ENCODE measurements at places on chromosomes 7 and 10.
A peak's percentile ranks its signal among the peaks of the same experiment; 100 is the strongest.

- DNase-seq, result no peak
These were observed 250.6 kb downstream of the DOCK4 start for GRCh38 chr7:111955616-111956015.

DNA sequence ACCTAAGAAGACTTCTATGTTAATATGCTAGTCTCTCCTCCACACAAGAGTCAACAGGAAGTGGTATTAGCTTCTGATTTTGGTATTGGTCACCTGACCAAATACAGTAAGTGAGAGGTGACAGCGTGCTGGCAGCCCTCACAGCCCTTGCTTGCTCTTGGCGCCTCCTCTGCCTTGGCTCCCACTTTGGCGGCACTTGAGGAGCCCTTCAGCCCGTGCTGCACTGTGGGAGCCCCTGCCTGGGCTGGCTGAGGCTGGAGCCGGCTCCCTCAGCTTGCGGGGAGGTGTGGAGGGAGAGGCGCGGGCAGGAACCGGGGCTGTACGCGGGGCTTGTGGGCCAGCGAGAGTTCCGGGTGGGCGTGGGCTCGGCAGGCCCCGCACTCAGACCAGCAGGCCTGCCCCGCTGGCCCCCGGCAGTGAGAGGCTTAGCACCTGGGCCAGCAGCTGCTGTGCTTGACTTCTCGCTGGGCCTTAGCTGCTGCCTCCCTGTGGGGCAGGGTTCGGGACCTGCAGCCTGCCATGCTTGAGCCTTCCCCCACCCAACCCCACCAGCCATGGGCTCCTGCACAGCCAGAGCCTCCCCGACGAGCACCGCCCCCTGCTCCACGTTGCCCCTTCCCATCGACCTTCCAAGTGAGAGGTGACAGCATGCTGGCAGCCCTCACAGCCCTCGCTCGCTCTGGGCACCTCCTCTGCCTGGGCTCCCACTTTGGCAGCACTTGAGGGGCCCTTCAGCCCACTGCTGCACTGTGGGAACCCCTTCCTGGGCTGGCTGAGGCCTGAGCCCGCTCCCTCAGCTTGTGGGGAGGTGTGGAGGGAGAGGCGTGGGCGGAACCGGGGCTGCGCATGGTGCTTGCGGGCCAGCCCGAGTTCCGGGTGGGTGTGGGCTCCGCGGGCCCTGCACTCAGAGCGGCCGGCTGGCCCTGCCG is 4.2 kb upstream of the ACSL5 start:
- DNase-seq, result no peak

GRCh38 chr10:113007821-113008220 is 57.8 kb downstream of the TCF7L2 start:
- DNase-seq, result no peak

DNA sequence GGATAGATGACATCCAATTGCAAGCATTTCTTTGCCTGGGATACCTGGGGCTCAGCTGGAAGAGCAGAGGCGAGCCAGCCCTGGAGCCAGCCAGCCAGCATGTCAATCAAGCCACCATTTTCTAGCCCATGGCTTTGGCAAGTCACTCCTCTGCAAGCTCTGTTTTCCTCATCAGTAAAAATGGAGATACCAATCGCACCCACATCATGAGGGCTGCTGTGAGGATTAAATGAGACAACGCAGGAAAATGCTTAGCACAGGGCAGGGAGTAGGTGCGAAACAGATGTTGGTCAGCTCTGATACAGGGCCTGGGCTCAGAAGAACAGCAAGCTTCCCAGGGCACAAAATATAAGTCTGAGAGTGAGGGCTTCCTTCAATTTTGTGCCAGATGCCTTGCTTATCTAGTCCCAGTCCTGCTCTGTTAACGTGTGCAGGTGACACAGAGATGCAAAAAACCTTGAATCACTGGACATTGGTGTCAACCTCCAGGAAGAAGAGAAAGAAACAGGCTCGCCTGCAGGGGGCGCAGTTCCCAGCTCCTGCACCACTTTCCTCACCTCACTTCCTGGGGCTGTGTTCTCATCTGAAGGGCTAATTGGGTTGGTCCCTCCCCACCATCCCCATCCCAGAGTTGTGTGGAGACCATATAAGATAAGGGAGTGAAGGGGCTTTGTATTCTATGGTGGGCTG is 72.8 kb upstream of the CACUL1 start:
- DNase-seq, result no peak

DNA sequence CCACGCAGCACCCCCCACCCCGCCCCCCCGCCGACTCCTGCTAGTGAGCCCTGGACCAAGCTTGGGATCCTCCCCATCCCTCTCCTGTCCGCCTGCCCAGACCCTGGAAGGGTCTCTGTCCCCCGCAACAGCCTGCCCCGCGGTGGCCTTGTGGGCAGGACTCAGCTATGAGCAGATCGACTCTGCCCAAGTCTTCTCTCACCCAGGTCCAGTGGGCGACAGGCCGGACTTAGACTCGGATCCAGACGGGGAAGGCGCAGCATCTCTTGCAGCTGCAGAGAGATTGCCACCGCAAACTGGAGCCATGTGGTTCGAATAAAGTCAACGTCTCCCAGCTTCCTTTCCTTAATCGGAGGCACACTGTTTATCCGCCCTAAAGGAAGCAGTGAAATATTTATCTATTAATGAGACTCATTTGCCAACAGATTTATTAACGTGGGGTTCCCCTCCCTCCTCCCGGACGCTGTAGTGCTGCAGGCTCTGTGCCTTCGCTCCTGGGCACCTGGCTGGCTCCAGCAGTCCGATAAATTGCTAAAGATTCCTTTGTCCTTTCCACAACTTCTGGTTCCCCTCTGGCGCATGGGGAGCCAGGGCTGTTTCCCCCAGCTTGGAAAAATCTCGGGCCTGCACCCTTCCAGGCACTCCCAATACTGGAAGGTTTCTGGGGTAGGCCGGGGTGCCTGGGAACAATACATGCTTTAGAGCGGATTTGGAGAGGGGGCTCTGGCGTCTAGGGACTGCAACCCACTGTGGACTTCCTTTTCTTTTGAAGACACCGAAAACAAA is 634 bp upstream of the HOXA7 start:
- DNase-seq, result no peak

DNA sequence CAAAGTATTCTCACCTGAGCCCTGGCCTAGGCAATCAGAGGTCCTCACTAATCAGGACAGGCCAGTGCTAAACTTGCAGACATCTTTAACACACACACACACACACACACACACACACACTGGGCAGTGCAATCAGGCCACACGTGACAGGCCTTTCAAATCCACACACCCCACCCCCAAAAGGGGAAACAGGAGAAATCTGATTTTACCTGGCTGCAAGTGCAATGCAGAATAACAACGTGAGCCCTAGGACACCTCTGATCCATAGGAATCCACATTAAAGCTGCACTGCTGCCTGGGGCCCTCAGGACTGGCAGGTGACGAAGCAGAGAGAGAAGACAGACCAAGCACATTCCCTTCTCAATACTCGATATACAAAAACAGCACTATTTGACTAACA is 218.9 kb downstream of the FAM107B start:
- DNase-seq, result no peak

DNA sequence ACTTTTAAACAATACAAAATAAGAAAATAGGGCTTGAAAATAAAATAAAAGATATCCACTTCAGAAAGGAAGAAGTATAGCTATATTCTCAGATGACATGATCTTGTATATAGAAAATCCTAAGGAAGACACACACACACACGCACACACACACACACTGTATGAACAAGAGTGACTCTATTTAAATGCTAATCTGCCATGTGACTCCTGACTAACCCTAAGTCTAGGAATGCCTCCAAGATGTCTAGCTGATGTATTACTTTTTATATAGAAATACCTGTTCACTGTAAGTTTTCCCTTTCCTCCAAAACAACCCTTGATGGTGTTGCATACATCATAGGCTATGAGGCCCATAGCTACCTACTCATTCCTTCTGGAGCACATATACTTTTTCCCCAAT is 173.1 kb upstream of the LRRTM3 start:
- DNase-seq, result no peak

GRCh38 chr10:98055841-98056516 is 25.6 kb upstream of the CRTAC1 start:
- DNase-seq, result peak; percentile 6

DNA sequence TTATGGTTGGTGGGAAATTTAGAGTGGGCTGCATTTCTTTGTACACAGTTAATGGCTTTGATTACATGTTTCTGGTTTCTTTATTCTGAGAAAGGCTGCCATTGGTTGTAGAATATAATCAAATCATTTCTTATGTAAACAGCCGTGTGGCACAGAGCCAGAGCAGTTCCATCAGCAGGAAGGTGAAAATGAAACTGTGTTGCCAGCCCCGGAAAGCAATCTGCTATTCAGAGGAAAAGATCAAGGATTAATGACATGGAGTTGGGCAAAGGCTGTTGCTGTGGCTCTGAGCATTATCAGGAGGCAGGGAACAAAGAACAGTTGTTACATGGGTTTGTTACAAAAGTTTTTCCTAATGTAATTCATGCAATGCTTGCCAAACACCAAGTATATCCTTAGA is 74.2 kb upstream of the ZNF716 start:
- DNase-seq, result no peak

GRCh38 chr10:79552143-79552542 is 8.1 kb downstream of the SFTPA2 start:
- no peak for DNase-seq

DNA sequence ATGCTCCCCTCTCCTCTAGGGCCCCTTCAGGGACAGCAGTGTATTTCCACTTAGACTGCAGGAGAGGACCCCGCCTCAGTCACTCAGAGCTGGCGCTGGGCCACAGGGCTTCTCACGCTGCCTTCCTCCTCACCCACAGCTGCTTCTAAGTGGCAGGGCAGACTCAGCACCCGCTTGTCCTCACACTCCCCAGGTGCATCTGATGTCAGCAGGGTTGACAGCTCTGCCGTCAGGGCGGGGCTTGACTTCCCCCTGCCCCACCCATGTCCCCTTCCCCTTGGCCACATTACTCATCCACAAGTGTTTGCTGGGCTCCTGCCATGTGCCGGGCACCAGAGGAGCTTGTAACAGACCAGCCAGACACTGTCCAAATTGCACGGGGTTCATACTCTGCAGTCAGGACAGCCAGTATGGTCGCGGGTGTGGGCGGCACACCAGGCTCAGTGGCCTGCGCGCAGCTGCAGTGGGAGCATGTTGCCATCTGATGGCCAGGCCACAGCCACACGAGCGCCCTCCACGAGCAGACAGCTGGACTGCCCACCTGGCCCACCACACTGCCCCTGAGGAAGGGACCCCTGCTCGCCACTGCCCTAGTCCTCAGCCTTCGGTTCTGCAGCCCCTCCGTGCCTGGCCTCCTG is 29.3 kb upstream of the TTYH3 start:
- DNase-seq, result no peak

DNA sequence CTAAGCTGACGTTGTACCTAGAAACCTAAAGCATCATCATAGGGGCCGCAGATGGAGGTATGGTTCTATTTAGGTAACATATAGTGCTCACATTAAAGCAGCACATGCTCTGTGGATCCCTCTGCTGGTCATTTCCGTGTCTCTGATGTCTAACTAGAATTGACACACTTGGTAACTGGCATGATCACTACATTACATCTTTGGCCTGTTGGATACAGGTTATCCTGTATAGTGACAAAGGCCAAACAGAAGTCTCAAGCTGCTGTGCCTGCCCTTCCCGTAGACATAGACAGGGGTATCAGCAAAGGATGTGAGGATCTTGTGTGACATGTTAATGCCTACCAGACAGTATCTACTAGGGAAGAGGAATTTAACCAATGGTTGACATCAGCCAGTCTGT is 51.2 kb downstream of the KIF5B start:
- DNase-seq, result peak; percentile 21

DNA sequence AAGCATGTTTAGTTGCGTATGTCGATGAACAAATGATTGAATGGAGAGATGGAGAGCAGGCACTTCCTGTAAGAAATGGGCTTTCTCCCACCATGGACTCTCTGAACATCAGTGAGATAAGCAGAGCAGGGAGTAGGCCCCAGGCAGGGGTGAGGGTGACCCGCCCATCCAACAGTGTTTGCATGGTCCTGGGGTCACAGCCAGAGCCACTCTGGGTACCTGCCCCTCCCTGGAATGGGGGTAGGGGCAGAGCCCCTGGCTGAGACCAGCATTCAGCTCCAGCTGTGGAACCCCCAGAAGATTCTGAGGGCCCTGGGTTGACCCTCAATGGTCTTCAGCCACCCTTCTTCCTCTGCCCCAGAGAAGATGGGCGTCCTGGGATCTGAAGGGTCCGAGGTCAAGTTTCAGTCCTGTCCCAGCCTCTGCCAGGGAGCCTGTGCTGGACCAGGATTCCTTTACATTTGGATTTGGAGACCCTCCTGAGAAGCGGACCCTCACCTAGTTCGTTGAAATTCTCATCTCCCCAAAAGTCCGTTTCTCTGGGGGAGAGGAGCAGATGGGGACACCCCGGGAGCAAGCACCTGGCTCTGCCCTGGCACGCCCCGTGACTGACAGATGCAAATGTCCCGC is 2.4 kb upstream of the FGF8 start:
- no peak for DNase-seq

DNA sequence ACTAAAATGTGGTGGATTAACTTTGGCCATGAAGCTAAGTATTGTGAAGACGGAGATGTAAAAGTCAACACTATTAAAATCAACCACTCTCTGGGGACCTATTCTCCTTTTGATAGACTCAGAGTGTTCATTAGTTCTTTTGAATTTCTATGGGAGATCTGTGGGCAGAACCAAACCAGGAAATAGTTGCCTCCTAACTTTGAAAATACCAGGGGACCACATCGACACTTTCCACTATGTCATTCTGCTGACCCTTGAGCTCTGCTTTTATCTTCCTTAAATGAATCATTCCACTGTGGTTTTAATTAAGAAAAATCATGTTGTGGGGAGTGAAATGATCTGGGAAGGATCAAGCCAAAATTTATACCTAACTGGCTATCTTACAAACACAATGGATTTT is 960.5 kb downstream of the GATA3 start:
- no peak for DNase-seq

- DNase-seq, result no peak
These were observed 163.3 kb downstream of the SVIL start for GRCh38 chr10:29471544-29471859.

DNA sequence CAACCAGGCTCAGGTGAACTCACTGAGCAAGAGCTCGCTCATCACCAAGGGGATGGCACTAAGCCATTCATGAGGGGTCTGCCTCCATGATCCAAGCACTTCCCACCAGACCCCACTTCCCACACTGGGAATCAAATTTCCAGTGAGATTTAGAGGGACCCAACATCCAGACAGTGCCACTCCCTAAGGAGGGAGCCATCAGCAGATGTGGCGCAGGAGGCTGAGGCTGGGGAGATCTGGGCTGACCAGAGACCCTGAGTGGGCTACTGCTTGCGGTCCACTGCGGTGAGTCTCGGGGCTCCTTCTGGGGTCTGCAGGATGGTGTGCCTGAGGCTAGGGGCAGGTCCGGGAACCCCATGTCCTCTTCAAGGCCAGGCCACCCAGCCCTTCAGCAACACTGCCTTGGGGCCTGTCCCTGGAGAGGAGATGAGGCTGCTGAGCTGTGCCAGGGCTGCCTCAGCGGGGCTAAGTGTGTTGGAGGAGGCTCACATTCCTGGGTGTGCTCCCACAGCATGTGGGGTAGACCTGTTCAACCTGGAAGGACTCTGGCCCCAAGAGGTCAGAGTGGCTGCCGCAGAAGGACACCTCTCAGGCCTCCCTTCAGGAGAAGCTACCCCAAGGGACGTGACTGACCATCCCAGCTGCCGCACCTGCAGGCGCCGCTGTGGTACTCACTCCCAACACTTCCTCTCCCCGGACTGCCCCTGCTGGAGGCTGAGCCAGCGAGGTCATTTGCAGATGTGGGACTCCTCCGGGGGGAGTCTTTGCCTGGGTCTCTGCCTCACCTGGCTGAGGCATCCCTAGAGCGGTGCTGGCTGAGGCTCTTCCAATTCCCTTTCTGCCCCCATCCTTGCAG is 22.3 kb upstream of the PCBD1 start:
- DNase-seq, result no peak

GRCh38 chr10:11563936-11564335 is 47.5 kb downstream of the USP6NL start:
- no peak for DNase-seq

All from KG1 (cell line).